NCI-H146 (cell line): ENCODE measurements at places on chromosomes 13 and 19.

DNA sequence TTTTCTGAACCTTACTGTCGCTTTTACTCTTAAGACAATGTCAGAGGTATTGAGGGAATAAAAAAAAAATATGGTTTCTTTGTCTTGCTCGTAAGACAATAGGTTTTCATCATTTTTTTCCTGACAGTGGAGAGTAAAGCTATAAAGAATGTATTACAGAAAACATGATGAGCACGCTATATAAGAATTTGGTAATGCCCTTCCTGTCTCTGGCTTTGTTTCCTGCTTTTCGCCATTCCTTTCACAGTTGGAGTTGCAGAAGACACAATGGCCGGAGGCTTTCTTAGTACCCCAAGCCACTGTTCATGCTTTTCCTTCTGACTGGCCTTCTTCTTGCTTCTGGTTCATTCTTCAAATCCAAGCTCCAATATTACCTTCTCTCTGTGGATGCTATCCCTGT lies 101.0 kb upstream of the DACH1 start:
- DNase-seq = no peak

- no peak for DNase-seq
Observed at GRCh38 chr13:30129411-30129810, 177.9 kb downstream of the KATNAL1 start.

DNA sequence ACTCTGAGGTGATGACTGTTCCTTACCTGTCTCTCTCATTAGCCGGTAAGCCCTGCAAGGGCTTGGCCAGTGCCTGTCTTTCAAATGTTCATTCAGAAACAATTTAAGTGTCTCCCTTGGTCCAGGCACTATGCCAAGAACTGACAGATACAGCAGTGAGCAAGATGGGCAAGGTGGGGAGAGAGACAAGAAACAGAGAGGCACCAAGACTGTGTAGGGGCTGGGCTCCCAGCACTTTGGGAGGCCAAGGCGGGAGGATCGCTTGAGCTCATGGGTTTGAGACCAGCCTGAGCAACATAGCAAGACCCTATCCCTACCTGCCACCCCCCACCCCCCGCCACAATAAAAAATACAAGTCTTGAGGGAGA lies 1.3 kb upstream of the CCNE1 start:
- no peak for DNase-seq

GRCh38 chr13:76723551-76724232 lies 162.5 kb downstream of the KCTD12 start:
- DNase-seq = no peak

GRCh38 chr19:57016076-57016475 lies 103.7 kb upstream of the USP29 start:
- no peak for DNase-seq
